Ovary (tissue), 10 donors: ENCODE measurements at places on chromosomes 2 and 18.

DNA sequence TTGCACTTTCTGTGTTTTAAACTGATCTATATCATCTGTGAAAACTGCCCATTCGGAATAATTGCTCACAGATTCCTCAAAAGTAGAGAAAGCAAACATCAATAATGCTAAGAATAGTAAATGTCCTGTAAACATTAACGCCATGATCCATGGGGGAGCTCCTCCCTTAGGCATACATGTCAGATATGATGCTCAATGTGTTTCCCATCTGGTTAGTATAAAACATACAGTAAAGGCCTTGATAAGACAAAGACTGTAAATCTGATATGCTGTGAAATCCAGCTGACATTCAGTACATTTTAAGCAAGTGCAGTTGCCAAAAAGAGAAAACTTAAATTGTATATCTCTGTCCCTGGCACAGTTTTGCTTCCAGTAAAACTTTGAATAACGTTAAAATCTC lies 2.1 kb downstream of the DSEL start:
- no peak for DNase-seq

- peak; percentile 21 for DNase-seq
Observed at GRCh38 chr18:74631623-74632350, 34.1 kb downstream of the ZNF407 start.

DNA sequence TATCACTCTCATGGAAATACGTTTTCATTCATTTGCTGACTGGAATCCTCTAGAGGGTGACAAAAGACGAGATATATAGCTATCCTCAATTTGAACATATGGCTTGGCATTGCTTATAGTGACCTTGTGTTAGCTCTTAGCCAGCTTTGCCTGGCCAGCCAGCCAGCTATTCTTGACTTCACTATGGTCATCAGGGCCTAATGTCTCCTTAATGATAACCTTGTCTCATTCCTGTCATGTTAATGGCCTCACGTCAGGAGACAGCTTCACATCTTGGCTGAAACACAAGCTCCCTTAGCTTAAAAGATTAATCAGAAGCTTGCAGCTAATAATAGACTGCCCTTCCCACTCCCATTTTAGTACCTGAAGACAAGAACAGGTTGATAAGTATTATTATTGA lies 1517.5 kb upstream of the PIK3C3 start:
- DNase-seq = no peak

GRCh38 chr2:217166241-217166850 lies 306.5 kb upstream of the TNP1 start:
- DNase-seq = no peak

- DNase-seq = no peak
Observed at GRCh38 chr2:96758987-96759386, 1.7 kb upstream of the CNNM4 start.

DNA sequence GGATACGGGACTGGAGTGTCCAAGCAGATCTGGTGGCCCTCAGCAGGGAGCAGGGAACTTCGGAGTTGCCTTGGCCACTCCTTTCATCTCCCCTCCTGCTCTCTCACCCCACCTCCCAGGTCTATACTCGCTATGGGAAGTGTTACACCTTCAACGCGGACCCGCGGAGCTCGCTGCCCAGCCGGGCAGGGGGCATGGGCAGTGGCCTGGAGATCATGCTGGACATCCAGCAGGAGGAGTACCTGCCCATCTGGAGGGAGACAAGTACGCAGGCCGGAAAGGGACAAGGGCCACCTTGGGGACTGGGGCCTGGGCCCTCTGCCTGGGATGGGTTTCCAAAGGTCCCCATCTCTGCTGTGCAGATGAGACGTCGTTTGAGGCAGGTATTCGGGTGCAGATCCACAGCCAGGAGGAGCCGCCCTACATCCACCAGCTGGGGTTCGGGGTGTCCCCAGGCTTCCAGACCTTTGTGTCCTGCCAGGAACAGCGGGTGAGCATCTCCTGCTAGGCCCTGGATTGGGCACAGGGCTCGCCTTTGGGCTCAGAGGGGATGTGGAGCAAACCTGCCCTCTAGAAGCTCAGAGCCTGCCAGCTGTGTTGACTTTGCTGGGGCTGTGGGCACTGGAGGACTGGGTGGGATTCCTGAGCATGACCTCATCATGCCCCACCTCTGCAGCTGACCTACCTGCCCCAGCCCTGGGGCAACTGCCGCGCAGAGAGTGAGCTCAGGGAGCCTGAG lies 11.8 kb downstream of the CHPF start:
- no peak for DNase-seq

DNA sequence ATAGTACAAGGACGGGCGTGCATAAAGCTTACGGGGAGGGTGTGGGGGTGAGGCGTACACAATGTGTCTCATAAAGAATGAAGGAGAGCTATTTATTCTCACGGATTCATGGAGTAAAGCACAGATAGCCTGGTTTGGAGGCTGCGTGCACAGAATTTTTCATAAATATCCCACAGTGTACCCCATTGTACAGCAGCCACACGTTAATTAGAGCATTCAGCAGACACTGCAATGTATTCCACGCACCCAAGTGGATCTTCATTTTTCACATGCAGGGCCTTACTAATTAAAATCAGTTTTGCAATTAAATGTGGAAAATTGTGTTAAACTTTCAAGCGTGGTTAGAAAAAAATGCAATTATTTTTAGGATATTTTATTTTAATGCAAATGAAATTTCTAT lies 227.7 kb upstream of the PXDN start:
- DNase-seq = no peak

DNA sequence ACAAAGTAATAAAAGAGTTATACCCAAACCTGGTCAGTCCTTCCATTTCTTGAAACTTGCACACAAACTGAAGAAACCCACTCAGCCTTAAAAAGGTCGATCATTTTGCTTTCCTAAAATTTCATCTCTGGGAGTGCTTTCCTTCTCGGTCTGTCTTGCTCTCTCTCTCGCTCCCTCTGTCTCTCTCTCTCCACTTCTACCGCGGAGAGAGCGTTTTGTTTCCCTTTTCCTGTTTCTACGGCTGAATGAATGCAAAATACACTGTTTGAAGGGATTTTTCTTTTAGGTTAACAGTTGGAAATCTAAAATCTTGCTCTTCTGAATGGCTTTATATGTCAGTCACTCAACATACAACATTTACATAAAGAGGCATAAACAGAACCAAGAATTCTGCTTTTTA lies 424.2 kb downstream of the TGIF1 start:
- DNase-seq = no peak

DNA sequence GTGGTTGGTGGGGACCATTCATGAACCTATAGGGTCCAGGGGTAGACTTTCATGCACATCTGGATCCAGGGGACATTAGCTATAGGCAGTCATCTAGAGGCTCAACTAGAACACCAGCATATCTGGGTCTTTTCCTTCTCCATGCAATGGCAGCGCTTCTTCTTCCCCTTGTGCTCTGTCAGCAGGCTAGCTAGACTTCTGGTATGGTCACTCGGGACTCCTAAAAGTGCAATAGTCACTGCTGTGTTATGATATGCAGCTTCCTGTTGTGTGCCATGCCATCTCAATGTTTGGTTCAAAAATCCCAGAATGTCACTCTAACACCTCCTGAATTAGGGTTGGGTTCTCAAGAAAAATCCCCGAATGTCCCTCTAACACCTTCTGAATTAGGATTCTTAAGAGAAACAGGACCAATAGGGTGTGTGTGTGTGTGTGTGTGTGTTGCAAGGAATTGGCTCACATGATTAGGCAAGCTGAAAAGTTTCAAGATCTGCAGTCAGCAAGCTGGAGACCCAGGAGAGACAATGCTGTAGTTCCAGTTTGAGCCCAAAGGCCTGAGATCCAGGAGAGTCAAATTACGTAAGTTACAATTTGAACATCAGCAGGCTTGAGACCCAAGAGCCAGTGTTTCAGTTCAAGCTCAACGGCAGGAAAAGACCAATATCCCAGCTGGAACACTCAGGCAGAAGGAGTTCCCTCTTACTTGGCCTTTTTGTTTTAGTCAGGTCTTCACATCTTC lies 97.1 kb upstream of the LTBP1 start:
- DNase-seq = no peak

DNA sequence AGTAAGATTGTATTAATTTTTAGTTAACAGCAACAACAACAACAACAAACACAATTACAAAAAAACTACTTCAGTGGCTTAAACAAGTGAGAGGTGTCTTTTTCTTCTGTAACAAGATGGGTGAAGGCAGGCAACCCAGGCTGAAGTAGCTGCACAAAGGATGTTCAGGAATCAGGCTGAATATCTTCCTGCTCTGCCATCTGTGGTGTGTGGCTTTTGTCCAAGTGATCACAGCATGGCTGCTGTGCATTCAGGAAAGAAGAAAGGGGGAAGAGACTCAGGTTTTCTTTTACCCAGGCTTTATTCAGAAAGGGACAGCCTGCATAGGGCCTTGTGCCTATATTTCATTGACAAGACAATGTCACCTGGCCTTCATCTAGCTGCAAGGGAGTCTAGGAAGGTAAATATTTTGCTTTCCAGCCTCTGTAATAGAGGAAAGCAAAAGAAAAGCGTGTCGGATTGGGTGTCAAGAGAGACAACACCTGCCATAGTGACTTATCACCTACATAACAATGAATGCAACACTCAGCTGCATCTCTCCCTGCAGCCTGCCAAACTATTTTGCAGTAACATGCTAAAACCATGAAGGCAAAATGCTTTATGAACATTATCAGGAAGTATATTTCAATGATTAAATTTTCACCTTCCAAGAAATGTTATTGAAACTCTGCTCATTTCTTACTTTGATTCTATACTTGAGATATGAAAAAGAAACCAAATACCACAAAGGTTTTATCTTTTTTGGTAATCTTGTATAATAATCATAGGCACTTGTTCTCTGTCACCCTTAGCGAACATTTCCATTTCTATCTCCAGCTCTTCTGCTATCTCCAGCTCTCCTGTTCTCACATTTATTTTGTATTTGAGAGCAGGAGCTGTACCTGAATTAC lies 14.6 kb downstream of the G6PC2 start:
- no peak for DNase-seq

GRCh38 chr2:237322564-237322963 lies 91.4 kb downstream of the COL6A3 start:
- no peak for DNase-seq

DNA sequence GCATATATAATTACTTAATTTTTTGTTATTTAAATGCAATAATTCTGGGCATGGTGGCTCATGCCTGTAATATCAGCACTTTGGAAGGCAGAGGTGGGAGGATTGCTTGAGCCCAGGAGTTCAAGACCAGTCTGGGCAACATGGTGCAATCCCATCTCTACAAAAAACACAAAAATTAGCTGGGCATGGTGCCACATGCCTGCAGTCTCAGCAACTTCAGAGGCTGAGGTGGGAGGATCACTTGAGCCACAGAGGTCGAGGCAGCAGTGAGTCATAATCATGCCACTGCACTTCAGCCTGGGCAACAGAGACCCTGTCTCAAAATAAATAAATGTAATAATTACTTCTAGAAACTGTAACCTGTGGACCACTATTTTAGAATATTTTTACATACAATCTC lies 21.5 kb upstream of the TMEM87B start:
- no peak for DNase-seq

- no peak for DNase-seq
Observed at GRCh38 chr18:62832282-62832681, 116.9 kb downstream of the PHLPP1 start.

- DNase-seq = peak; percentile 55
Observed at GRCh38 chr2:207768168-207768865, 1.4 kb downstream of the FZD5 start.

DNA sequence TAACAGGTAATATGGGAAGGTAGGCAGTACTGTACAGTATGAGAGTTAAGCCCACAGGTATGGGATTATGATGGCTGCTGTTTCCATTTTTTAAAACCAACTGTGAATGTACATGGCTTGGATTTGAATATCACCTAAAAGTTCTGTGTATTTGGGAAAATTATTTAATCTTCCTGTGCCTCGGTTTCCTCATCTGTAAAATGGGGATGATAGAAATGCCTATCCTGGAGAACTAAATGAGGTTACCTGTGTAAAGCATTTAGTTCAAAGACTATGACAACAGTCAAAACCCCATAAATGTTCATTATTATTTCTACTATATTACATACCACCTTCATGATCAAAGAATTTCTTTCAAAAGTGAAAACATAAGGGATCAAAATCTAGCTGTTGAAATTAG lies 3.6 kb downstream of the KLHL41 start:
- no peak for DNase-seq

- no peak for DNase-seq
Observed at GRCh38 chr18:62479574-62479973, 43.3 kb upstream of the ZCCHC2 start.

DNA sequence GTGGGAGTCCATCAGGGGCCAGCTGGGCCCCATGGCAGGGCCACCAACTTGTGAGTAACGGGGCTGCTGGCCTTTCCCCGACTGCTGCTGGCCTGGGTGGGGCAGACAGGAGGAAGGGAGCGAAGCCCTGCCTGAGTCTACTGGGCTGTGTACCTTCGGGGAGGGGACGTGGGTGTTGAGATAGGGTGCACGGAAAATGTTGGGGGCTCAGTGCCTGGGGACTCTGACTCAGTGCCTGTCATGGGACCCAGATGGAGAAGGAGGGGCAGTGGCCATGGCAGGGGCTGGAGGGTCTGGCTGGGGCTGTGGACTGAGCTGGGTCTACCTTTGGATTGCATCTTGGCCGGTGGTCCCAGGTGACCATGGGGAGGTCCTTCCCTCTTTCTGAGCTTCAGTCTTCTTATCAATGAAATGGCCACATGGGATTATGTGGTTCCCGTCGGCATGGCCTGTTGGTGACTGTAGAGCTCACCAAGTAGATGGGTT lies 4.0 kb downstream of the SLC4A3 start:
- no peak for DNase-seq
